ENCODE measurements at places on chromosomes 4 and X.

DNA sequence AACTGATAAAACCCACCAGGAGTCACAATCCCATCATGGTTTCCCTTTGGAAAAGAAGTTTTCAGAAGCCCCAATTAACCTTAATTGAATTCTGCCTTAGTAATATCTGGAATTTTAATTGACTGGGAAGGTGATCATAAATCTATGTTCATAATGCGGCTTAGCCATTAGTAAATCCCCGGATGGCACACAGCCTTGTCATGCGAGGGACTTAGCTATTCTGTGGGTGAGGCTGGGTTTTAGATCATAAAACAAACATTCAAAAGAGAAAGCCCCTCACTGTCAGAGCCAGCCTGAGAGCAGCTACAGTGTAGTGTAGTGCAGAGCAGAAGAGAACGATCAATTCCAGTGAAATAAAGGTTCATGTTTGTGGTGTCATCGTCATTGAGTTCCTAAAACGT, 124.0 kb upstream of the NOCT start:
- no peak for DNase-seq

GRCh38 chrX:152024710-152025109, 50.2 kb upstream of the GABRE start:
- DNase-seq: no peak

DNA sequence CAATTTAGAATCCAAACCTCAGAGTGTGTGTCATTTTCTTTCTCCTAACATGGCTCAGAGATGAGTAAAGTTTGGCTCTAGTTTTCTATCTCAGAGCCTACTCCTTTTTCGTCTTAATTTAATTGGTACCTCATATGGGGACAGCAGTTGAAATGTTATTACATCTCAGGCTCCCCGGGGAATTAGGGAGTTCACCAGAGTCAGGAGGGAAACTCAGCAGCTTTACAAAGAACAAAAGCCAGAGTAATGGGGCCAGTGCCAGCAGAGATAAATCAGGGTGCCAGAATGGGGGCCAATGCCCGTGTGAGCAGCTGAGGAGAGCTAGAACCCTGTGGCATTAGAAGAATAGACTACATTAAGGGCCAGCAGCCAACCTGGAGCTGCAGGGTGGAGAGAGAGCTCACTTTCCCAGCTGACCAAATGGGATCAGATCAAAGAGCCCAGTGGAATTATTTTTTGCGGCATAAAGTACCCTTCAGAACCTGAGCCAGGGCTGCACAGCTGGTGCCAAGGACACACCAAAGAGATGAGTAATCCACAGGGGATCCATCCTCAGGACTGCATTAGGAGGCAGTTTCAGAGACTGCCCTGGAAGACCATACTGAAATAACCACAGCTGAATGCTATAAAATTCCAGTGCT, 207.1 kb upstream of the DKK2 start:
- DNase-seq: no peak

DNA sequence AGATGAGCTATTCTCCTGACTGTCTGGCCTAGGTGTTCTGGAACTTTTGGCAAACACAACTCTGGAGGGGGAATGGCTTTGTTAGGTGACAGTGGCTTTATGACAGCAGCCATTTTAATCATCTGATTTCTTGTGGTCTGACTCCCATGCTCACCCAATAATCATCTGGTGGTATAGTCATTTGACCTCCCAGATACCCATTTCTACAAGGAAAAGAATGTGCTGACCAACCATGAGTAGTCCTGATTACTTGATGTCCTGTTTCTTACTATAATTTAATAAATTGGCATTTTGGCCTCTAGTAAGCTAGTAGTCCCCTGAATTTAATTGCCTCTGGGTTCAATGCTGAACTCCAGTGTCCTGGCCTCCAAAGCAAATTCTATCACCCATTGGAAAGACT, 109.9 kb upstream of the DUSP21 start:
- no peak for DNase-seq

GRCh38 chrX:129653181-129653970, 1.4 kb downstream of the APLN start:
- DNase-seq: no peak

DNA sequence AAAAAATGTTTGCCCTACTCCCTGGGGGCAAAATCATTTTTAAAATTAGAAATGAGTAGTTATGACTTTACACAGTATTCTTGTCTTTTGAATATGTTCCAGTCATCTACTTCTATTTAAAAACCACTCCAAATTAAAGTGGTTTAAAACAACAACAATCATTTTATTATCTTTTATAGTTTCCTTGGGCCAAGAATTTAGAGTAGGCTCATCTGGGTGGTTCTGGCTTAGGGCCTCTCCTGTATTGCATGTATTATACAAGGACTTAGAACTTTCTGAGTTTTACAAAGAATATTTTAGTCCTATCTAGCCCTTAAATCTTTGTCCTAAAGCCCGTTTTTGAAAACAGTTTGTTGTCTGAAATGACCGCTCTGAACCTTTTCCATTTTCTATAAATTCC, 132.5 kb upstream of the INTU start:
- DNase-seq: no peak

GRCh38 chr4:5191831-5192230, 140.6 kb downstream of the STK32B start:
- DNase-seq: no peak

Data from mesenchymal stem cell (in vitro differentiated cells and primary cell).